ENCODE measurements at places on chromosomes 7 and 10.

- DNase-seq: peak; percentile 79
Measured at GRCh38 chr7:155598810-155599210, 45.7 kb upstream of the RBM33 start.

DNA sequence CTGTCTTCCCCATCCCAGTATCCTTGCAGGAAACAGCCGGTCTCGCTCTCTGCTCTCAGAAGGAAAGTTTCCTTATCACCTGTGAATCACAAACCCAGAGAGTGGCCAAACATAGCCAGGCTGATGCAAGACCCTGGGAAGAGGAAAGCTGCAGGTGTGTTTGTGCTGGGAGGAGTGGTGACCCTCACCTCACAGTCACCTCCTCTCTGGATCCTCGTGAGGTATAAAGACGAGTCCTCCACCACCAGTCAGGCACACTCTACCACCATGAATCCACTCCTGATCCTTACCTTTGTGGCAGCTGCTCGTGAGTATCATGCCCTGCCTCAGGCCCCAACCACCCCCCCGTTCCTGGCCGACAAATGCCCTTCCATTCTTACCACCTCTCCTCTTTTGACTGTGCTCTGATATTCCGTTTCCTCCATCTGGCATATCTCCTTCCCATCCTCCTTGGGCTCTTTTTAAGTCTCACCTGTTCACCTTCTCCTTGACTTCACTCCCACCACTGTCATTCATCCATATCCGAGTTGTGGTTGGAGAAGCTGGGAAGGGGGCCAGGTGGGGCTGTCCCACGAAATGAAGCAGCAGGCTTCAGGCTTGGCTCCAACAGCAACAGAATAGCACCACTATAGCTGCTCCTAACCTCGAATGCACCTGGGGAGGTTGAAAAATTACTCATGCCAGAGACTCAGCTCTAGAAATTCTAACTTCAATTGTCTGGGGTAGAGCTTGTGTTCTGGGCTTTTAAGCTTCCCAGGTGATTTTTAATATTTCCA, at the start of gene PRSS1:
PRSS1 (plus strand) TSS at position 255 of the 776 bp plus-strand sequence; CDS start at position 268, 13 bp downstream.
- DNase-seq: no peak

GRCh38 chr7:123863461-123863860, 18.5 kb downstream of the HYAL4 start:
- no peak for DNase-seq

- DNase-seq: peak; percentile 39
Measured at GRCh38 chr7:78134256-78134655, 335.7 kb downstream of the PHTF2 start.

GRCh38 chr10:26290236-26290635, 73.7 kb downstream of the GAD2 start:
- no peak for DNase-seq

DNA sequence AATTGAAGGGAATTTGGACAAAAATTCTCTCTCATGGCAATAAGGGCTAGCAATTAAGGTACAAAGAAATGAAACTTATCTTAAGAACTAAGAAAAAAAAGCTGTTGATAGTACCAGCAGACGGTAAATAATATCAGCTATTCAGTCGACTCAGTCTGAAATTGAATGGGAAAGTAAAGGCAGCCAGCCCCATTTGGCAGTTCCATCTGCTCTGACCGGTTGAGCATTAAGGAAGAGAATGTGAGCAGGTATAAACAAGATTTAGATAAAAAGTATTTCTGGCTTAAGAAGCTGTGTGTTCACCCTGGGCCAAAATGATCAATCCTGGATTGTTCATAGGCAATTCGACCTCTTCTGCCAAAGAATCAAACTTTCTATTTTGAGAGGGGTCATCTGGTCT, 154.6 kb upstream of the NPVF start:
- no peak for DNase-seq

DNA sequence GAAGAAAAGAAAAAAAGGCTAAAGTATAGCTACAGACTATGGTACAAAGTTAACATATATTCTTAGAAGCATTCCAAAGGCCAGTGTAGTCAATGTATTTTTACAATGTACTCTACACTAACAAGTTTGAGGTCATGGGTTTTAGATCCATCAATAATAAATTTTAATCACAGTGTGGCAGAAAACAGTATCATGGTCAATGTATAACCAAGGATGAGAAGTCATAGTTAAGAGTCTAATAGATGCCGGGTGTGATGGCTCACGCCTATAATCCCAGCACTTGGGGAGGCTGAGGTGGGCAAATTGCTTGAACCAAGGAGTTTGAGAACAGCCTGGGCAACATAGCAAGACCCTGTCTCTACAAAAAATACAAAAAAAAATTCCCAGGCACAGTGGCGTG, 53.1 kb downstream of the SLC16A12 start:
- DNase-seq: no peak

GRCh38 chr10:110335314-110336064, 30.8 kb upstream of the SMNDC1 start:
- DNase-seq: no peak

GRCh38 chr7:150524018-150524417, 9.3 kb downstream of the GIMAP7 start:
- DNase-seq: no peak

DNA sequence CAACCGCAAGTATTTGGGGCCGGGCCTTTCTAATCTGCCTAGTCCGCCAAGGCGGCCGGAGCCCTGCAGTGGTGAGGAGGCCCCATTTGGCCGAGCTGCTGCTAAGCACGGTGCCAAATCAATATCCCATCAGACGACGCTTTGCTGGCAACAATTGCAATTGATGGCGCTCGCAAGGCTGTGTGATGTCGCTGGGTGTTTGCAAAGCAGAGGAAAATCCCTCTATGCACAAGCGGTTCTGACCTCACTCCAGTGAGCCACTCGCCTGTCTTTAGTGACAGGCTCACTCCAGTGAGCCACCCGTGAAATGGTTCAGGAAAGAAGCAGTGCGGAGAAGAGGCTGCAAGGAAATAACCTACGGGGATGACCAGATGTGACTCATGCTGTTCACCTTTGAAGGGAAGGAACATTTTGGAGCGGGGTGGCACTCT, 18.3 kb upstream of the PDE1C start:
- no peak for DNase-seq

- DNase-seq: no peak
Measured at GRCh38 chr7:90715067-90715466, 118.9 kb downstream of the CDK14 start.

DNA sequence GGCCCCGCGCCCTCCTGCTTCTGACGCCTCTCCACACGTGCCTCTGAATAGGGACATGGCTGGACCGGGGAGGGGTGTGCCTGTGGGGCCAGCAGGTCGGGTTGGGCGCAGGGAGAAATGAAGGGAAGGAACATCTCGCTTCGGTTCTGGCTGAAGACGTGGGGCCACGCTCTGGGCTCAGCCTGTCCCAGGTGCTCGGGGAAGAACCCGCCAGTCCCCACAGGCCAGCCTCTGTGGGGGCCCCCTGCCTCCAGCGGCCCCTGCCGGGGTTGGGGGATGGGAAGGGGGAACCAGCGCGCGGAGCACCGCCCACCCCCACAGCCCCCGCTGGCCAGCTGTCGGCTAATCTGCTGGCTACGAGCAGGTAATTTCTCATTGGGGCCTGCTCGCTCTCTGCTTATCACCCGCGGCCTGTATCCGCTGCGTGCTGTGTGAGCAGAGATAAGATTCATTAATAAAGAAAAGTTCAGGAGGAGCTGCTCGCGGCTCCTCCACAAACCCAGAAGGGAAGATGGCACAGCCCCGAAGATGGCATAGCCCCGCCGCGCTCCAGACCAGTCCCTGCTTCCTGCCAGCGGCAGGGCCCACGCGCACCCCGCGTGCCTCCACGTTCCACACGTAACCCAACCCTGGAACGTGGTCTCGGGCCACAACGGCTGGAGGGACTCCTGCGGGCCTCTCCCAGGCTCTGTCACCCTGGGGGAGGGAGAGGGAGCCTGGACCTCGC, 186.2 kb downstream of the ELFN1 start:
- no peak for DNase-seq

DNA sequence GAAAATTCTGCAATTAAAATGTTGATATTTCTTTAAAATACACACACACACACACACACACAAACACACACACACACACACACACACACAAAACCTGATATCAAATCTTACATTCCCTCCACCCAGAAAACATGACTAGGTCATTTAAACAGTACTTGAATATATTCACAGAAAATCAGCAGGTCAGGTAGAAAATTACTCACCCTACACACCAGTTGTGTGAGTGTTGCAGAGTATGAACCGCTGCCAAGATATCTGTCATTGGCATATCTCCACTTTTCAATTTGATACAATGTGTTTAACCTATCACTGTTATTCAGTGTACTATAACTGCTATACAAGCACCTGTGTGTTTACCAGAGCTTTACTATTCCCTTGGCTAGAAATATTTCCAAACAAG, 283.6 kb upstream of the LRRTM3 start:
- DNase-seq: no peak
